ENCODE measurements at places on chromosomes 3 and 15.
A peak's percentile ranks its signal among the peaks of the same experiment; 100 is the strongest.

DNA sequence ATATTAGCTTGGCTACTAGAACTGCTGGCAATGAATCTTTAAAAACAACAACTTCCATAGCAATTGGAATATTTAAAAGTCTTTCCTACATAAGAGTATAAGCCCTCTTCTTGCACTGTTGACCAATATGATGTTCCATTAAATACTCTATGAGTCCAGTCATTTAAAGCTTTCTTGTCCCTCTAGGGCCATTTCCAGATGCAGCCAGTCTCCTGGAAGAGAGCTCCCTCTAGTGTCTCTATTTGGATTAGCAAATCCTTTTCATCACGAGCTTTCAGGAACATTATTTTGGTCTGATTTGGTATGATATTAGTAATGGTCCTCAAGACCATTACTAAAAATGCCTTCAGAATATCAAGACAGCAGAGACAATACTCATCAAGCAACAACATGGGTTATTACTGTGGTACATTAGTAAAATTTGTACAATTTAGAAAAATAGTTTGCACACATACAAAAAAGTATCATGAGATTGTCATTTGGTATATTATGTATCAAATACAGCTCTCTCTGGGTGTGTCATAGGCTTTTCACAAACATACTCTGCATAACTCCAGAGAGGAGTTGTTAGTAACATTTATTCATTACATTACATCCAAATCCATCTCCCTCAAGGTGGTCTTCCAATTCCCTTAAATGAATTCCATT, 101.3 kb downstream of the DPH6 start:
- DNase-seq: peak; percentile 33

GRCh38 chr3:78507196-78507984, 1260.4 kb downstream of the ROBO1 start:
- no peak for DNase-seq

DNA sequence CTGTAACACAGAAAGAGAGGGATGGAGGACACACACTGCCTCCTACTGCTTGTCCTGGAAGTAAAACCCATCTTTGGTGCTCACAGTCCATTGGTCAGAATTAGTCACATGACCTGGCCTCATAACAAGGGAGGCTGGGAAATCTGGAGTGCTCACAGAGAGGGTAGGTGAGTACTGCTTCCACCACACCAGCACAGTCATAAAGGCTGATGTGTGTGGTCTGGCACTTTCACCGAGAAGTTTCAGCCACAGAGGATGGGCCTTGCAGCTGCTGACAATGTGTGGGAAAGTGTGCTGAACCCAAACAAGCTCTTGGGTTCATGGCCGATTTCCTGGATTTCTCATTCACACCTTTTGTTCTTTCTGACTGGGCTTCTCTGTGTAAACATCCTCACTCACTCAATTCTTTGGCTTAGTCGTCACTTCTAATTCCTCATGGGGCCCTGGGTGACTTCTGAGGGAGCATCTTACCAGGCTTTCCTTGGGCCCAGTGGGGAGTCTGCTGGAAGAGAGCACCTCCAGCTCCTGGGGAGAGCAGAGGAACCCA, 100.7 kb downstream of the ASB7 start:
- no peak for DNase-seq

- no peak for DNase-seq
These were observed 33.6 kb upstream of the PLSCR2 start for GRCh38 chr3:146502887-146503460.

DNA sequence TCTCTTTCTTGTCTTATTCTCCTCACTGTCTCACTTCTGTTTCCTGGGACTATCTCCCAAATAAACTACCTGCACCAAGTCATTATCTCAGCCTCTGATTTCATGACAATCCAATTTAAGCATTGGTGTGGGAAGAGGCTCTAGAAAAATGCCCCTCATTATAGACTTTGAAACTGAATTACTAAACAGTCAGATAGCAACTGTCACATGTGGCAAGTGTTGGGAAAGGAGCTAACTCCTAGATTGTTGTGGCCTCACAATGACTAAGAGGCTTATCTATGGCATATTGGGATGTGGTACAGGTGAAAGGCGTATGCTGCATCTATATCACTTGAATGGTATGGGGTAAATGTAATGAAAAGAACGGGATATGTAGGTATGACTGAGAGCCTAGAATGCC, 103.5 kb upstream of the CCDC54 start:
- DNase-seq: no peak

DNA sequence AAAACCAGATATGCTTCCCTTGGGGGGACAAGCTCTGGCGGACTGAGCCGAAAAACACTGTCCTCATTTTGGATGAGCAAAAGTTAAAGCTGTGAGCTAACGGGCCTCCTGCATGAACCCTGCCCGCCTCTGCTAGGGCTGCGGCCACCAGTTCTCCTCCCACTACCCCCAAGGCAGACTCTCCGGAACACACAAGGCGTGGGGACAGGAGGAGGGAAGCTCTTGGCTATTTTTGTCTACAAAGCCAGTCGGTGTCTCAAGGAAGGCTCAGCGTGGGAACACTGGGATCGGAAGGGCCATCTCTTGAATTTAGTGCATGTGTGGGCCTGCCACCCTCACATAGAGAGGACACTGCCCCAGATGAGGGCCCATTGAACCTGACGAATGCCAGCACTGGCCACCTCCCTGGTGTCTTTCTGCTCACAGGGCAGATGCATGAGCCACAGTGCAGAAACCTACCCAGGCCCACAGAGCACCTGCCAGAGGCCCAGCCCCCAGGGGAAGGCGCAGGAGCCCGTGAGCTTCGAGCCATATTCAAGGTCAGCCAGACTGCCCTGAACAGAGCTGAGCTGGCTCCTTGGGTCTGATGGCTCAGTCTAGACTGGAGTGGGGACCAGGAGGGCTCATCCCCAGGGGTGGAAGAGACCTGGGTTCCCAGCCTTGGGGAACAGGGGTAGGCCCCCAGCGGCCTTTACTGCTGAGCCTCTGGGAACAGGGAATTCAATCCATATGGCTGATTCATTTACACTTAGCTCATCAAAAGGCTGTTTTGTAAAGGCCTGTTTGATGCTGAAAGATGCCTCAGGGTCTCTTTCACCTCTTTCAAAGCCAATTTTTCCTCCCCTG, 38.3 kb downstream of the HCN4 start:
- no peak for DNase-seq

DNA sequence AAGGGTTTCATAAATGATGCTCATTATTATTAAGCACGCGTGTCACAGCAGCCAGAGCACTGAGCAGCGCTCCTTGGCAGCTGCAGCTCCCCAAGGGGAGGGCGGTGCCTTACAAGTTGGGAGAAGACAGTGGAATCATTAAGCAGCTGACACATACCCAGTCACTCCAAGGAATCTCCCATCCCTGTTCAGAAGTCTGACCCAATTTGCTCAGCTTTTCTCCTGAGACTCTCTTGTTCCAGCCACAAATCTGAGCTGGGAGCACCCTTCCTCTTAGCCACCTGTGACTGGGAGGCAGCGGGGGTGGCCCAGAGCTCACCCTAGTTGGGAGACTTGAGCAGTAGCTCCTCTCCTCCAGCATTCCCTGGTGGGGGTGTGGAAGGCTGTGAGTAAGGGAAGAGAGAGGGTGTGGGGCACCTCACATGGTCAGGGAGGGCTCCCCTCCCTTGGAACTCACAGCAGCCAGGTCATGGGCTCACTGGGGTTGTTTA, 64.3 kb downstream of the DUT start:
- no peak for DNase-seq

GRCh38 chr15:63872759-63873510, 39.2 kb upstream of the HERC1 start:
- no peak for DNase-seq

- DNase-seq: no peak
These were observed 183.7 kb upstream of the NAALADL2 start for GRCh38 chr3:174675406-174675805.

- no peak for DNase-seq
These were observed 162.0 kb downstream of the CHSY1 start for GRCh38 chr15:101089579-101090427.

DNA sequence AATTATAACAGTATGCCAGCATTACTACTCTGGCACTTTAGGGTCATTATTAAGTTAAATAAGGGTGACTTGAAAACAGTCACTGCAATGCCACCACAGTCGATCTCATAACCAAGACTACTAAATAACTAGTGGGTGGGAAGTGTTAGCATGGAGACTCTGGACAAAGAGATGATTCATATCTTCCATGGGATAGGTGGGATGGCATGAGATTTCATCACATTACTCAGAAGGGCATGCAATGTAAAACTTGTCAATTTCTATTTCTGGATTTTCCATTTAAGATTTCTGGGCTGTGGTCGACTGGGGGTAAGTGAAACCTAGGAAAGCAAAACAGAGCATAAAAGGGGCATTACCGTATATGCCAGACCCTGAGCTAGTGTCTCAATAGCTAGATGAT, 538.9 kb upstream of the GRM7 start:
- DNase-seq: no peak

GRCh38 chr3:20218215-20218614, 32.2 kb upstream of the SGO1 start:
- no peak for DNase-seq

DNA sequence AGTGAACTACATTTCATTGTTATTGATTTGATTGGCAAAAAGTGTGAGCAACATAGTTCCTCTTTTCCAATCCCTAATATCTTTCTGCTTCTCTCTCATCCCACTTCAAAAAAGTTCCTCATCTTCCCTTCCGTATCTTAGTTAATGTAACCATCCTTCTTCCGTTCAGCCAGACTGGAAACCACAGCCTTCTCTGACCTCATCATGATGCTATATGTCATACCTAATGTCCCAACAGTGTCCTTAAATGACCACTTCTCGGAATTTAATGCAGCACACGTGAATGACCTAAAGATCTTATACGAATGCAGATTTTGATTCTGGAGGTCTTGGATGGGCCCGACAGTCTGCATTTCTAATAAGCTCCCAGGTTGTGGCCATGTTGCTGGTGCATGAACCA, 320.3 kb upstream of the SATB1 start:
- DNase-seq: no peak

DNA sequence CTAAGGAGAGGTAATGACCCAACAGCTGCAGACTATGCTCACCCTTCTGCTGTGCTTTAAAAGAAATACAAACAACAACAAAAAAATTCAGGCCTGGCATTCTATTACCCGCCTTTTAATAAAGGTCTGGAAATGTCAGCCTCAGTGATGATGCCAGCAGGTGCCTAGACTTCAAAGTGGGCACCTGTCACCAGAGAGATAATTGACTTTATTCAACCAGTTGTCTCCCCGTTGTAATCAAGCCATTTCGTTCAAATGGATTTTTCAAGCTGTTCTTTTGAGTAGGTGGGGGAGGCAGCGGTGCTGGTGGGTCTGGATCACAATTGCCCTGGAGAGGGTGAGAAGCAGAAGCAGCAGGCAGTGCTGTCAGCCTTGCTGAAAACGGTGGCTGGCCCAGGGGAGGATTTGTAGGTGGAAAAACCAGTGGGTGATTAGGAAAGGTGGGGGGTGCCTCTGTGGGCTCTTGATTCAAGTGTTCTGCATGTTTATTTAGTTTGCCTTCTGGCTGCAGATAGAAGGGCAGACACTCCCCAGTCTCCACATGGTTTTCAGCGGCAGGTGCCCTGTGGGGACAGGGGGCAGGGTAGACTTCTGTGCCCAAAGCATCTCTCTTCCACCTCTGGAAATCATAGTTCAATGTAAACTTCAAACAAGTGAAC, 300.2 kb upstream of the SLCO3A1 start:
- DNase-seq: no peak

DNA sequence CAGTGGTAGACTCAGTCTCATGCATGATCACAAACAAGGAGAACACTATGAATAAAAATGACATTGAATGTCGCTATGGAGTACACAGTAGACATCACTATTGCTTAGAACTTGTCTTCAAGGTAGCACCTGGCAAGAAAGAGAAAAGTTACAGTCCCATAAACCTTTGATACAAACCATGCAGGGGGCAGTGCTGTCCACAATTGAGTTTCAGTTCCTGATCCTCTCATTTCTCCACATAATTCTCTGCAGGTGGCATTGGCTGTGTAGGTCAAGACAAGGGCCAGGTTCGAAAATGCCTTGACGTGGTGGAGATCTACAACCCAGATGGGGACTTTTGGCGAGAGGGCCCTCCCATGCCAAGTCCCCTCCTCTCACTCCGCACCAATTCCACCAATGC, 47.9 kb downstream of the KBTBD12 start:
- no peak for DNase-seq

DNA sequence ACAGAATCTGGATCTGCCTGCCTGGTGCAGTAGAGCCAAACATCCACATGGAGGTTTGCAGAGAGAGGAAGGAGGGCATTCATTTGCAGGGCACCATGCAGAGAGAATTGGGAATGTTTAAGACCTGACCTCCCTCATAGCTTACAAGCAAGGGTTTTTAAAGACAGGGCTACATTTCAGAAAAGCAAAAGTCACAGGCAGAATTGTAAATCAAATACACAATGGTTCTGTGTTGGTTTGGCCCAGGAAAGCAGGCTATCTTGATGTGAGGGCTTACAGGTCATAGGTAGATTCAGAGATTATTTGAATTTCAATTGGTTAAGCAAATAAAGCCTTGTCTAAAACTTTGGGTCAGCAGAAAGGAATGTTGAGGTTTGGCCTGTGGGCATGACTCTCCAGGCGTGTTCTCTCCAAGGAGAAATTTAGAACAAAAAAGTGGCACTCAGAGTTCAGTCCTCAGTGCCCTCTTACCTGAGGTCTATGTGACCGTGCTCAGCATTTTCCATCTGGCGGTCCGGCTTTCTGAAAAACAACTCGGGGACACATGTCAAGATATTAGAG, 91.5 kb downstream of the CD47 start:
- no peak for DNase-seq

GRCh38 chr15:95304151-95304946, 1026.2 kb upstream of the NR2F2 start:
- no peak for DNase-seq

GRCh38 chr3:81503026-81503425, 258.4 kb downstream of the GBE1 start:
- no peak for DNase-seq

- peak; percentile 23 for DNase-seq
These were observed 3.6 kb downstream of the GALNT15 start for GRCh38 chr3:16177962-16178627.

GRCh38 chr15:87739081-87739480, 517.5 kb downstream of the NTRK3 start:
- DNase-seq: no peak

DNA sequence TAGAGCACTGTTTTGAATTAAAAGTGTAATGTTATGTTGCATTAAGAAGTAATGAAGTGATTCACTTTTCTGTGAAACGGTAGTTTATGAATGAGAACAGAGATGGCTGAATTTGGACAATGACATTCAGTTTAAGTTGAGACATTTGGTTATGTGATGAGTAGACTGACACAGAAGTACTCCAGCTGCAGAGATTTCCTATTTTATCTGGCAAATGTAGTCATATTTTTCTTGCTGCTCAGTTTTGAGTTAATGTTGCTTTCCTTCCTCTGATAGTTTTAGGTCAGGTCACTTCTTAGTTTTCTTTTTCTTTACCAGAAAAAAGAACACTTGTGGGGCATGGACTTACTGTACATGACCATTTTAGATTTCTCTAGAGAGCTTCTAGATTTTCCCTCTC, 51.2 kb downstream of the ASB7 start:
- DNase-seq: no peak

- DNase-seq: no peak
These were observed 3.9 kb upstream of the RNU6-1 start for GRCh38 chr15:67843571-67844387.

All from CD4-positive, alpha-beta T cell treated with Interleukin-4 for 4 hours (primary cell).